ENCODE measurements at places on chromosomes 2 and 18.

DNA sequence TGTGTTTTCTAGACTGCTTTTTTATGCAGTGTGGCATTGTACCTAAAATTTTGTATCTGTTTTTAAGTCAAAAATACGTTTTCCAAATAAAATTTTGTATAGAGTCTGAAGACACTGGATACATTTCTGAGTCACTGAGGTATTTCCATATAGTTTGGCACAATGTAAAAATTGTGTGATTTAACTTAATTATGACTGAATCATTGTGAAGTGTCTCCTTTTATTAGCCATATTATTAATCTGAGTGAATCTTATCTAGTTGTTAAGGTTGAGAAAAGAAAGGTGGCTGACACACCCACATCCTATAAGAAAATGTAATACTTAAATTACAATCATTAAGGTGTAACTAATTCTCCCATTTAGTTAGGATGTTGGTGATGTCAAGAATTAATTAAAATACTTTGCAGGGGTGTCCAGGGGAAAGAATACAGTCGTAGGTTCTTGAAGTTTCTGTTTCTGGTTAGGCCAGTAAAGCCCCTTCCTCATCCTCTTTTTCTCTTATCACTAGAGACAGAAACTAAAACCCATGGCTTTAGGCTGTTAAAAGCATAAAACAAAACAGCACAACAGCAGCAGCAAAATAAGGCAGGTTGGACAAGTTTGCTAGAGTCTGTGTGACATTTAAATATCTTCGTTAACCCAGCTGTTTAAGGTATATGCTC, 71.6 kb downstream of the UBE2E3 start:
- peak; percentile 35 for DNase-seq

GRCh38 chr18:58603375-58604067, 25.4 kb downstream of the ALPK2 start:
- DNase-seq, result no peak

DNA sequence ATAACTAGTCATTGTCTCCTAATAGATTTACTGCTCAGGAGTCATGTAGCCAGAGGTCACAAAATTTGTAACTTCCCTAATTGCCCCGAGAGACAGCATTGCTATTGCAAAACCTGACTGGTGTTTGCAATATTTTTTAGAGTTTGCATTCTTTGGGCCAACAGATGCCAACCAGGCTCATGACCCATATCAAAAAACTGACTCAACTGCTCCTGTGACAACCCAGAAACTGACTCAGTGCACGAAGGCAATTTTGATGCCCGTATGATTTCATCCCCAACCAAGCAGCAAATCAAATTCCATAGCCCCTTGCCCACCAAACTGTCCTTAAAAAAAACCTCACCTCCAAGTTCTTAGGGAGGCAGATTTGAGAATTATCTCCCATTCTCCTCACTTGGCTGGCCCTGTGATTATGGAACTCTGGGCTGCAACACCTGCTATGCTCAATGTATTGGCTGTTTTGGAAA, 951.3 kb downstream of the TSN start:
- DNase-seq, result no peak

DNA sequence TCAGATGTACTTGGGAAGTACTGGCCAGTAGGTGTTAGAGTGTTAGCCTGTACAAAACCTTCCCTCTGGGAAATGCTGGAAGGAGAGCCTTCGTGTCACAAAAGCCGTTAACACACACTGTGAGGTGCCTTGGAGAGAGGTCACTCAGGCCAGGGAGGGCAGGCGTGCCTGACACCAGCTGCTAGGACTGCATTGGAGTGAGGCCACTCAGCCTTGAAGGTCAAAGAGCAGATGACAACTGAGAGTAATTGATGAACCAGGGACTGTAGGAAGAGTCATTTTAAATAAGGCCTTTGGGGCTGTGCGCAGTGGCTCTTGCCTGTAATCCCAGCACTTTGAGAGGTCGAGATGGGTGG, 45.4 kb downstream of the ASAP2 start:
- no peak for DNase-seq

- DNase-seq, result no peak
Observed at GRCh38 chr2:111620281-111620680, 263.7 kb downstream of the ANAPC1 start.

DNA sequence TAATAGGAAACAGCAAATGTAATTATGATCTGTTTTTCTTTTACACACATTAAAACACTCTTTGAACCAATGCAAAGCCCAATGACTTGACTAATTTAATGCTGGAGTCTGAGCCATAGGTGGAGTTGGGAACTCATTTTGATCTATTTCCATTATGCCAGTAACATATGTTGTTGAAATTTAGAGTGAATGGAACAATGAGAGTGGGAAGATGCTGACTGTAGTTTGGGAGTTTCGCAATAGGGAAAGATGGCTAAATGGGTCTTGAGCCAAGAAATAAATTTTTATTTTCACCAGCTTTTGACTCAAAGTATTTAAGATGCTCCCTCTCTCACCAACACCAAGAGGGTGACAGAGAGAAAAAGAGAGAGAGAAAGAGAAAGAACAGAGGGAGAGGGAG, 246.7 kb downstream of the DLGAP1 start:
- no peak for DNase-seq
